ENCODE measurements at places on chromosomes 6 and 20.

DNA sequence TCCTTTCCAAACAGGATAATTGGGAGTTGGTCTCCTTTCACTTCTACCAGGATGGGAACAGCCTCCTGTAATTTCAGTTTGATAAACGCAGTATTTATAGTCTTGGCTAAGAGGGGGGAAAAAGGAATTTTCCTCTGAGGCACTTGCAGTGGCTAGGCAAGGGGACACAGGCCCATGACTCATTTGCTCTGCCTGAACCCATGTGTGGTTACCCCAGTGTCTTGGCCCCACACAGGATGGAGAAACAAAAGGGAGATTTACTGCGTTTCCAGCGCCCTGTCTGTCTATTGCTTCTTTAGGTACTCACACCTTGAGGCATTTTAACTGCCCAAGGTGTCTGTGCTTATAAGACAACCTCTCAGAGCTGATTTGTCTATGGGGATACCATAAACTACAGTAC is 74.8 kb upstream of the NEDD9 start:
- DNase-seq: no peak

DNA sequence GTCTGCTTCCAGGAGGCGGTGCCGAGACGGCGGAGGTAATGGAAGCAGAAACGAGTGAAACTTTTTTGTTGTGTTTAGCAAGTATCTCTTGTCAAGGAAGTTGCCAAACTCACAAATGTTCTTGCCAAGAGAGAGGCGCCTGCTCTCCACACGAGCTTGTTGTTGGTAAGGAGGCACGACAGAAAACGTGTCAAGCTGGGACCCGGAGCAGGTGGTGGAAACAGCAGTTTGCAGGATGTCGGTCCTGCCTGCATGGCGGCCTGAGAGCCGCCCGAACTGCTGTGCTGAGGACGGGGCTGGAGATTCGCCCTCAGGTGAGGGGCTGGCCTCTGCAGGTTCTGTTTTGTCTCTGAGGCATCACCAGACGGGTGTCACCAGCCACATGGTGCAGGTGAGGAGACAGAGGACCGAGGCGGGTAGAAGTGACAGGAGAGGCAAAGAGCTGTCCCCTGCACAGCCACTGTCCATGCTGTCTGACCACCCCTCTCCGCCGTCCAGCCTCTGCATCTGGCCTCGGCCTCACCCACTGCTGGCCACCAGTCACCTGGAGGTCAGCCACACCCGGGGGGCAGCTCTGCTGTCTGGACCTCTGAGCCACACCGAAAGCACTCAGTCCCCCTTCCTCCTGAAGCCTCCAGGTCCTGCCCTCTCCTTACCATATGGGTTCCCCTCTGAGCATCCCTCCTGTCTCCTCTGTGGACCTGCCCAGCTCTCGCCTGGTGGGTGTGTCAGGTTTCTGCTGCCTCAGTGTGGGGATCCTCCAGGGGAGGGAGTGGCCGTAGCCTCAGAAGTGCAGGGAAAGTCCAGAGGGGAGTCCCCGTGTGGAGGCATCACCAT is 261.5 kb downstream of the TAF4 start:
- DNase-seq: no peak

DNA sequence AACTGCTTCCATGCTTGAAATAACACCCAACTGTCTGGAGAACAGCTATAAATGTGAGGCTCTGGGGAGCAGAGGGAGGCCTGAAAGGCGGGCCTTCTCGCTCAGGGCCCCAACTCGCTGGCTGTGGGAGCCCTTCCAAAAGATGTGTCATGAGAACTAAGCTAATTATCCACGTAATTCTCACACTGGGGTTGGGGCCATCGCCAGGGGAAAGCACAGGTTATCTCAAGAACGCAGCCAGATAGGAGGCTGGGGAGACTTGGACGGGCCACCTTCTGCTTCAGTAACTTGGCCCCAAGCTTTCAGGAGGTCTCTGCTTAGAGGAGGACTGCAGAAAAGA is 1.6 kb downstream of the PXDC1 start:
- DNase-seq: peak; percentile 25

DNA sequence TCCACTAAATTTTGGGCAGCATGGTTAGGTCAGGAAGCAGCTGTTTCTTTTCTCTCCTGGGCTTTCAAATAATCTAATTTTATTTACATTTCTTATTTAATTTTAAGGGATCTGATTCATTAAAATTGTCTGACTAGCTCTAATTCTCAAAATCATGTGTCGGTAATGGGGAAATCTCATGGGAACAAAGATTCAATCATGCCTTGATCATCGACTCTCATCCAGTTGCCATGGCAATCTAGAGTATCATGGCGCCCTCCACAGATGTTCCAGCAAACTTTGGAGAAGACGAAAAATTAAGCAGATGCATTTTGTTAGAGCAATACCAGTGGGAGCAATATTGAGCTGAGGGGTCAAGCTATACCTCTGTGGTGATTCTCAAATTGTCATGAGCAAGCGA is 358.0 kb upstream of the CDH4 start:
- no peak for DNase-seq

DNA sequence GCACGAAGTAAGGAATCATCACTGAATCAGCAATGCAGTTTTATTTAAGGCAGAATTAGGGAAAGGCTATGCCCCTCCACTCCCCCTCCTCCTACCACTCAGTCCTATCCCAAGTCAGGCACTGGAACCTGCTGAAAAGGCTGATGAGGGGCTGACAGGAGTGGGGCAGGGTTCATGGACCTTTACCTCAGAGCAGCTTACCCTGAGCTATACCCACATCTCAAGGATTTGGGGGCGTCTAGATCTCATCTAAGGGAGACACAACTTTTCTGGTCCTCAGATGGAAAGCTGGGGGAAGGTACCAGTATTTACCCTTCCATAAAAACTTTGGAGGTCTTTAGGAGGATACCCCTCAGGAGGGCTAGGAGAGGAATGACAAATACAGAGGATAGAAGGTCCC is 27.2 kb downstream of the GSS start:
- DNase-seq: no peak

- no peak for DNase-seq
These were observed 301.4 kb upstream of the THEMIS start for GRCh38 chr6:128202169-128202765.

- DNase-seq: no peak
These were observed 8.5 kb upstream of the DDX27 start for GRCh38 chr20:49210757-49211110.

DNA sequence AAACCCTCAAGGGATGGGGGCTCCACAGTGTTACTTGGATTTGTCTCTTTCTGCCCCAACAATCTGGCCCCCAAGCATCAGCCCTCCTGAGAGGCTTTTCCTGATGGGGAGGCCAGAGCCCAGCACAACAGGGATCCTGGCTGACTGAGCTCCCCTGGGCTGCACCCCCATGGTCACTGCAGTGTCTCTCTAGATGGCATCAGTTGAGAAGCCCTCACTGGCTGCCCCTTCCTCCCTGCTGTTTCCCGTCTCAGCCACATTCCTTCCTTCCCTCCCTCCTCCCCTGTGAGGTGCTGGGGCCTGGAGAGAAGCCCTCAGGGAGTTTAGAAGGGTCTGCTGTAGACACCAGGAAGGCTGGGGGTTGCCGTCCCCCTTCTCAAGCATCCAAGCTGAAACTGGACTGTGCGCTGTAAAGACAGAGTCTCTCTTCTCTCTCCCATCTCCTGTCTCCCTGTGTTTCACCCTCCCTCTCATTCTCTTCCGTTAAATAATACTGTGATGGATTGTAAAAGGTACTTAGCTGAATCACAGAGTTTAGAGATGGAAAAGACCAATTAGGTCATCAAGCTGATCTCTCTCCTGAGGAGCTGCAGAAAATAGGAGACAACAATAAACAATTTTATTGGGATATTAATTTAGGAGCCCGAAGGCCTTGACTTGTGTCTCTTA is 29.7 kb downstream of the SAYSD1 start:
- no peak for DNase-seq

GRCh38 chr20:51526106-51526470 is 16.4 kb downstream of the NFATC2 start:
- DNase-seq: no peak

GRCh38 chr20:40489886-40490285 is 199.2 kb downstream of the MAFB start:
- DNase-seq: no peak

GRCh38 chr6:155959898-155960495 is 504.4 kb upstream of the NOX3 start:
- DNase-seq: no peak

- DNase-seq: no peak
These were observed 2.0 kb downstream of the PDE10A start for GRCh38 chr6:165660857-165661663.

GRCh38 chr6:95768539-95768938 is 191.2 kb downstream of the MANEA start:
- no peak for DNase-seq

DNA sequence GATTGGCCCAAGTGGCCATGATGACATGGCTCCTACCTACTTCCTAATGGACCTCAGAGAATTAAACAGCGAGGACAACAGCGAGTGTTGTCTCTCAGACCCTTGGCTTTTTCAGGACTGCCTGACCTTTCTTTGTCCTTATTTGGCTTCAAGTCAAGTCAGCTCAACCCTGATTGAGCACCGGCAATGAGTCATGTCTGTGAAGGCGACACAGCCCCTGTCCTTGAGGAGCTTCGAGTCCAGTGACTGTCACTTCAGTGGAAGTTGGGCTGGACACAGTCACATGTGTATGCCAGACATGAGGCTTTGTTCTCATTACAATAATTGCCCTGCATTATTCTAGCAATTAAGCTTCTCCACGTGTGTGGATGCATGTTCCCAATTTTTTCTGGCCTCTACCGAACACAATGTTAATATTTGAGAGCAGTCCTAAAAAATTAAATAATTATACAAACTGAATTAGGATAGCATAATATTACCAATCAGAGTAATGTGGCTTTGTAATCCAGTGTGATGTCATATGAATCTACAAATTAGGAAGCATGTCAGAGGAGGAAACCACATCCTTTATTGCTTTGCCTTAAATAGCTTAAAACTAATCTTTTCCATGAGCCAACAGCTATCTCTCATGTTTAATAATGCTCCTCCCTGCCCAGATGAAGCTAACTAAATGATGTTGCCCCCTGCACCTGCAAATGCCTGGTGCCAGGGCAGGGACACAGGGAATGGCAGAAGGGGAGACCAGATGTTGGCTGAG is 178.6 kb downstream of the CDH26 start:
- DNase-seq: no peak

- no peak for DNase-seq
These were observed 301.0 kb upstream of the SLC35B3 start for GRCh38 chr6:8736156-8736895.

- peak; percentile 53 for DNase-seq
These were observed 182.4 kb upstream of the MCHR2 start for GRCh38 chr6:100176311-100176950.

GRCh38 chr20:49694450-49695071 is 19.1 kb downstream of the B4GALT5 start:
- no peak for DNase-seq

- DNase-seq: no peak
These were observed 105.5 kb upstream of the BACH2 start for GRCh38 chr6:90401933-90402830.

- DNase-seq: peak; percentile 37
These were observed 31.7 kb downstream of the MOXD1 start for GRCh38 chr6:132369526-132369925.

Data from BJ (cell line).